ENCODE measurements at places on chromosomes 11 and 22.
A peak's percentile ranks its signal among the peaks of the same experiment; 100 is the strongest.

GRCh38 chr22:31199187-31199586 lies 12.9 kb upstream of the LIMK2 start:
- no peak for DNase-seq

DNA sequence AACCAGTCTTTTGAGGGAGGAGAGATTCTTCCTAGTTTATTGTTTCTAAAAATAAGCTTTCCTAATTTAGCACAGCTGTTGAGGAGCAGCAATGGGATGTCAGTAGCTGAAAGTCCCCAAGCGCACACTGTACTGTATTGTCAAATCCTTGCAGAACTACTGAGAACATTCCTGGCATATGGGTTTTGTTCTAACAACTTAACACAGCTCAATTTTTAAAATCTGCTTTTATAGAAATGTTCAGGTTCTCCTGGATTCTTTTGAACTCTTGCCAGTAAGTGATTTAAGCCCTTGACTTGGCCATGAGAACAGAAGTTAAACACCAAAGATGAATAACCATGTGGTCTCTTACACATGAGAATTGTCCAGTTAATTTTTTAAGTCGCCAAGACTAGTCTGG lies 218.6 kb downstream of the FAT3 start:
- no peak for DNase-seq

GRCh38 chr11:28038775-28039174 lies 69.2 kb downstream of the KIF18A start:
- no peak for DNase-seq

GRCh38 chr11:74602637-74603556 lies 10.5 kb downstream of the POLD3 start:
- DNase-seq = no peak

- DNase-seq = no peak
Observed at GRCh38 chr22:30324014-30324730, 2.6 kb downstream of the TBC1D10A start.

GRCh38 chr11:63839508-63840355 lies 822 bp downstream of the MARK2 start:
- DNase-seq = no peak

GRCh38 chr22:42419243-42419881 lies 12.8 kb downstream of the NFAM1 start:
- DNase-seq = no peak

DNA sequence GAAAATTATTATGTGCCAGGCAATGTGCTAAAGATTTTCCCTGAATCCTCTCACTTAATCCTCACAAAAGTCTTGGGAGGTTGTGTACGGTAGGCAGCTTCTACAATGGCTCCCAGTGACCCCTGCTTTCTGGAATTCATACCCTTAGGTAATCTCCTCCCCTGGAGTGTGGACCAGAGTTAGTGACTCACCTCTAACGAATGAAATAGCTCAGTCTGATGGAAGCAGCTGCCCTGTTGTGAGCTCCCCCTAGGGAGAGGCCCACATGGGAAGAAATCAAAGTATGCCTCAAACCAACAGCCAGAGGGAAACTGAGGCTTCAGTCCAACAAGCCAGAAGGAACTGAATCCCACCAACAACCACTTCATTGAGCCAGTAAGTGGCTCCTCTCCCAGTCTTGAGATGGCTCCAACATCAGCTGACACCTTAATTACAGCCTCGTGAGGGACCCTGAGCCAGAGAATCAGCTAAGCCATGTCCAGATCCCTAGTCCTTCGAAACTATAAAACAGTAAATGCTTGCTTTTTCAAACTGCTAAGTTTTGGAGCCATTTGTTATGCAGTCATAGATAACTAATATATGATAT lies 98.9 kb upstream of the ISX start:
- no peak for DNase-seq

DNA sequence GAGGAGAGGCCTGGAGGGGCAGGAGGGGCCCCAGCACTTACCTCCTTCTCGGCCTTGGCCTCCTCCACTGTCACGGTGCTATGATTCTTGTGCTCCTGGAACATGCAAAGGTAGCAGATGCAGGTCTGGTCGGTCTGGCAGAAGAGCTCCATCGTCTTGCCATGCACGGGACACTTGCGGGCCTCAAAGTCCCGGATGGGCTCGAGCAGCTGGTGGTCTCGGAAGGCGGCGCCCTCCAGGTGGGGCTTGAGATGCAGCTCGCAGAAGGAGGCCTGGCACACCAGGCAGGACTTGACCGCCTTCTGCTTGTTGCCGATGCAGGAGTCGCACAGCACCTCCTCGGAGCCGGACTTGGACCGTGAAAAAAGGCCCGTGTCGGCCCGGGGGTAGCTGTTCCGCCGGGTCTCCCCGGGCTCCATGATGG lies 714 bp downstream of the TRIM29 start:
- DNase-seq = peak; percentile 23

DNA sequence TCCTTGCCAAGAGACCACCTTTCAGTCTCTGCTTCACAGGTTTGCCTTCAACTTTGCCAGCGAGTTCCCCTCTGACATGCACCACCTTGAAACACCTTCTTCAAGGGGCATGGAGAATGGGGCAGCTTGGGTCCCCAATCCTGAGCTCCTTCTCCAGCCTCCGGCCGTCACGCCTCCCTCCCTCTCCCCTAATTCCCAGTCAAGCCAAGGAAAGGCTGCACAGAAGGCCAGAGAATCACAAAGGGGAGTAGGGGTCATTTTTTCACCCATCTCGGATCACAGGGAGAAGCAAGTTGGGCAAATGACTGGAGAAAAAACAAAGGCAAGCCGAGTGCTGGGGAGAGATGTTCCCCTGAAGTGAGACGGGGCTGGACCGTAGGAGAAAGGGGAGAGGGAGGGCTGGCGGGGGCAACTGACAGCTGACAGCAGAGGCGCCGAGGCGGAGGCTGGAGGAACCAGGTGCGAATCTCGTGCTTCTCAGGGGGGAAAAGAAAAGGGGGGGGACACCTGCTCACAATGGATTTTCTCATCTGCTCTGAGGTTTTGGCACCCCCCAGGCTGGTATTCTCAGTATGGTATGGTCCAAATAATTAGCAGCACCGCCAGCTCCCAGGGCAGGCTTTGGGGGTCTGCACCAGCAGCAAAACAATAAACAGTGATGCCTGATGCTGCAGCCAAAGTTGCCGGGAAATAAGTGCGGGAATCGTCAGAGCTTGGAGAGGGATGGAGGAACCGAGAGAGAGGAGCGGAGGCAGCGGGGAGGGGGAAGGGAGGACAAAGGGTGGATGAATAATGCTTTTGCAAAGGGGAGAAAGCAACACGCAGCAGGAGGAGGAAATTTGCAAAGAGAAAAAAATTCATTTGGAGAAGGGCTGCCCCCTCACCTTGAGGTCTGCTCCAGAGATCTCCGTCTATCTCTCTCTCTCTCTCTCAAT lies 644 bp downstream of the YPEL4 start:
- DNase-seq = peak; percentile 62

GRCh38 chr22:43697894-43698293 lies 114.2 kb downstream of the EFCAB6 start:
- no peak for DNase-seq

DNA sequence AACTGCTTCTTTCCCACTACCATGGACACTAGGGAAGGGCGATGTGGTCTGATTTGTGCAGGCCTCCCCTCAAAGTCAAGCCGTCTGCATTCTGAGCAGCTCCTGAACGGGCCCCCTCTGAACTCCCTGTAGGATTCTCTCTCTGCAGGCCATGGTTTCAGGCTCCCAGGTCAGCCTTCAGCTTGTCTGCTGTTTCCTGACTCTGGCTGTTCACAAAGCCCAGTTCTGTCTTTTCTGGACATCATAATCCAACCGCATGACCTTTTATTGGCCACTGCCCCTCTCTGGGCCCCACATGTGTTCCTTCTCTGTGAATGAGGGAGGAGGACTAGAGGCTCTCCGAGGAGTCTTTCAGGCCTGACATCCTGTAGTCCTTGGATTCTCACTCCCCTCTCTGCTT lies 161.0 kb downstream of the FEZ1 start:
- DNase-seq = no peak

GRCh38 chr11:42003801-42004200 lies 544.3 kb upstream of the LRRC4C start:
- DNase-seq = no peak

DNA sequence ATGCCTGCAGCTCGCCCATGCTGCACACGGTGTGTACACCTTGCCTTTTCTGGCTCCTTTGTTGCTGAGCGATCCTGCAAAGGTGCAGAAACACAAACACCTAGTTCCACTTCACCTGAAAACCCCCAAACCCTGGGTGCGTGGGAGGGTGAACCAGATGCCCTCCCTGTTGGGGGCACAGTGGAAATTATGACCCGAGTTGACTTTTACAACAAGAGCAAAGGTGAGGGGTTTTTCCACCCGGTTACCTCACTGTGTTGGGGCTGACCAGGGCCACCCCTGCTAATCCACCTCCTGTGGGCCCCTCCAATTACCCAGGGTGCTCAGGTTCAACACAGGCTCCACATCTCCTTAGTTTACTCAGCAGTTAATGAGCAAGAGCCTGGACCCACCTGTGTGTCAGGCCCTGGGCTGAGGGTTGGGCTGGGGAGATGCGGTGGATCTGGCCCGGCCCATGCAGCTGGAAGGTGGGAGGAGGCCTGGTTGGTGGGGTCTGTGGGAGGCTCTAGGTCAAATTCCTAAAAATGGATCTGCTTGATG lies 42.1 kb downstream of the LRRC32 start:
- DNase-seq = no peak
